ENCODE measurements at places on chromosomes 4 and X.

GRCh38 chr4:89754531-89754930 is 82.4 kb downstream of the SNCA start:
- no peak for DNase-seq

GRCh38 chrX:96907516-96908272 is 24.0 kb downstream of the RPA4 start:
- DNase-seq, result peak; percentile 31

GRCh38 chrX:84153538-84153937 is 34.5 kb downstream of the RPS6KA6 start:
- no peak for DNase-seq

- DNase-seq, result no peak
Observed at GRCh38 chr4:169062897-169063244, 52.8 kb upstream of the CBR4 start.

DNA sequence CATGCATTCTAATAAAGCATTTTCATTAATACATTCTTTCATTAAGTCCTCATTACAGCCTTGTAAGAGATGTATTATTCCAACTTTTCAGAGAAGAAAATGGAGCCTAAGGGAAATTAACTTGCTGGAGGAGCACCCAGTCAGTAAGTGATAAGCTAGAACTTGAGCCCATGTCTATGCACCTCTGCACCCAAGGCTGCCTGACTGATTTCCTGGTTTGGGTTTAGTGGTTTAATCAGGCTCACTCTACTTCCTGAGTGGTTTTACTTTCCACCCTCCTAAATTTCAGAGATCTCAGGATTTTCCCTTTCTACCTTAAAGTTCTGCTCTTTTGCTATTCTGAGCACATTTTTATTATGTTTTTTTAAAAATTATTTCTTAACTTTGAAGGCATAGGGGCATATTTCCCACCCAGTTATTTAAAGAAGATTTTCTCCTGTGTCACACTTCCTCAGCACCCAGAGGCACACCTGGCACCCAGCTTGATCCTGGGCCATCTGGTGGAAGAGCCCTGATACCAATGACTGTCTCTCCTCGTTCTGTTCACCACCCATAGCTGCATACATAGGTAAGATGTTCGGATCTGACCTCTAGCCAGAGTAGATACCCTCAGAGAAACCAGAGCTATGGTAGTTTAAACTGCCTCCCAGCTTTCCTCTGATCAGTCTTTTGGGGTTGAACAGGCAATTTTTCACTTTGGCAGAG is 10.4 kb downstream of the CORIN start:
- DNase-seq, result no peak

GRCh38 chr4:26197018-26197779 is 123.6 kb upstream of the RBPJ start:
- peak; percentile 77 for DNase-seq

- no peak for DNase-seq
Observed at GRCh38 chrX:72079607-72080006, 52.1 kb downstream of the RTL5 start.

DNA sequence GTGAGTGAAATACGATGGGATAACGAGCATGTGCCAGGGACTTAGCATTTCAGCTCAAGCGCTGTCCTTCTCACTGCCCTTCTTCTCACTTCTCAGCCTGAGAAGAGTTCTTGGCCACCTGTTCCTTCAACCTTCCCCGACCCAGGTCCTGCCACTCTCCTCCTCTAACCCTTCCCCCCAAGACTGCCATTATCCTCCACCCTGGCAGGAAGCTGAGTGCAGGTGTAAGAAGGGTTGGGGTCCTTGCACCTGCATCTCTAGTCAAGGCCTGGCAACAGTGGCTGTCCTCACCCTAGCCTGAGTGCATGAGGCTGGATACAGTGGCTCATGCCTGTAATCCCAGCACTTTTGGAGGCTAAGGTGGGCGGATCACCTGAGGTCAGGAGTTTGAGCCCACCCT is 19.9 kb upstream of the STIM2 start:
- DNase-seq, result no peak

DNA sequence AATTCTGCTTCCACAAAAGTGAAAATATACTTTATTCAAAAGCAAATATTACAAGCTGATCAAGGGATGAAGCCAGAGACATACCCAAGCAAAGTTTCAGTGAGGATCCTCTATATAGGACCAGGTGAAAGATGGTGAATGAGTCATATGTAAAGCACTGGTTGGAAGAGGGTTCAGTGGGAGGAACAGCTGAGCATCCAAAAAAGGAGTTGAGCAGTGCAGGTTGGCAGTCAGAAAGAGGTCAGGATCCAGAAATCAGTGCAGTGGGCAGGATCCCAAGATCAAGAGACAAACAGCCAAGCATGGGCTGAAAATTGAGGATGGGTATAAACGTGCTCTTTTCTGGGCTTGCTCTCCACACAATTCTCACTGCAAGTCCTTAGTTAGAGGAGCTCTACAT is 30.3 kb downstream of the OTC start:
- no peak for DNase-seq

DNA sequence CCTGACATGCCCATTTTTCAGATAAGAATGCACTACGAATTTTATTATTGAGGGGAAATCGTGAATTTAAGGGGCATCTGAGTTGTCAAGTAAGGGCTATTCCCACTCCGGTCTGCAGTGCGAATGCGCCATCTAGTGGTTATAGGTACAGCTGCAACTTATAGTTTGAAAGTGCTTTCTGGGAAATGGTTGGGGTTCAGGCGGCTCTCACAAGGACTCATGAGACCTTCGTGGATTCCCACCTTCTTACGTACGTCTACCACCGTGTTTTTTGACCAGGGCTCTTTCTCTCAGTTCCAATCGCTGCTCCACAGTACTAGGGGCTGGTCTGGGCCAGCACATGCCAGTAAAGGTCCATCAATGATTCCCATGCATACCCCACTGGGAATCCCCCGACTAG is 12.3 kb downstream of the MSL3 start:
- peak; percentile 62 for DNase-seq

DNA sequence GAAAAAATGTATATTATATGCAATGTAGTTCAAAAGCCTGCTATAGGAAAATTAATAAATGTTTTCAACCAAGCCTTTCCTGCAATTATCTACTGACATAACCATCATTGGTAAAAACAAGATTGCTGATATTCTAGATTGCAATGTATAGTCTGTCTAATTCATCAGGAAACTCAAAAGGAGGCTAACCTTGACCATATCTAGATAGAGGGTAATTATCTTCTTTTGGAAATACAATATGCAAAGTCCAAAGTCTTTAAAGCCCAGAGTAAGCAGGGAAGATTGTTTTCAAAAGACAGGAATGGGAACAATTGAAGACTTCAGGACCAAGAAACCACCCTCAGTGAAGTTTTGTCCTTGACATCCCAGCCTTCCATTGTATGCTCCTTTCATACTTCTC is 123.1 kb upstream of the GLRA2 start:
- DNase-seq, result no peak

GRCh38 chrX:3066555-3066954 is 25.3 kb downstream of the ARSF start:
- DNase-seq, result no peak

DNA sequence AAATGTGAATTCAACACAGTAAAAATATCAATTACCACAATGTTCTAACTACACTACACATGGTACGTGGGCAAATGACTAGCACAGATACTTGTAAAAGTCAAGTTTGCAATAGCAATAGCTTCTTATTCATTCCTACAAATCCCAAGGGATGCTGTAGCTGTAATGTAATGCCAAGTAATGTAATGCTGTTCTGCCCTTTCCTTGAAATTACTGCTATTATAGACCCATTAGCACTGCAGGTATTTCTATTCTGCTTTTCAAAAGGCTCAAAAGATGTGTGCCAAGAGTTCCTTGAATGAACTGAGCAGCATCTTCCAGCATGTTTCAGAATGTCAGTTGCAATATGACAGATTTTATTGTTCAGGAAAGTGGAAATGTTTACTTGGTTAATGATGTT is 129.9 kb upstream of the BANK1 start:
- no peak for DNase-seq

DNA sequence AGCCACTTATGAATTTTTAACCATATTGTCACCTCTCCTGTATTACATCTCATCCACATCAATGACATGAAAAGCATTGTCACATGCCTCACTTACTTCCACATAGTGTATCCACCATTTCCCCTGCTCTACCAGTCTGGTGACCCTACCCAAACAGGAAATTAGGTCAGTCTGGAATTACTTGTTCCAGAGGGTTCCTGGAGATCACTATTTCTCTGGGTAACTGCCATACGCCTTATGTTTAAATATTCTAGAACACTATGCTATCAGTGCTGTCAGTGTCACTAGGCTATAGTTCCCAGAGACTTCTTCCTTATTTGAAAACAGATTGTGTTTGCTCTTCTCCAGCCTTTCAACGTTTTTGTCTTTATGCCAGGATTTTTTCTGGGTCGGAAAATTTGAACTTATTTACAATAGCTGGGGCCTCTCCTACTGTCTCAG is 15.0 kb downstream of the SRPX2 start:
- DNase-seq, result no peak

GRCh38 chrX:133402830-133403625 is 12.3 kb downstream of the GPC4 start:
- no peak for DNase-seq

GRCh38 chrX:101595739-101596419 is 21.9 kb downstream of the ARMCX6 start:
- DNase-seq, result peak; percentile 59

- peak; percentile 38 for DNase-seq
Observed at GRCh38 chr4:174318829-174319764, 35.4 kb downstream of the CEP44 start.

- no peak for DNase-seq
Observed at GRCh38 chrX:141443922-141444321, 140.6 kb downstream of the SPANXA1 start.

DNA sequence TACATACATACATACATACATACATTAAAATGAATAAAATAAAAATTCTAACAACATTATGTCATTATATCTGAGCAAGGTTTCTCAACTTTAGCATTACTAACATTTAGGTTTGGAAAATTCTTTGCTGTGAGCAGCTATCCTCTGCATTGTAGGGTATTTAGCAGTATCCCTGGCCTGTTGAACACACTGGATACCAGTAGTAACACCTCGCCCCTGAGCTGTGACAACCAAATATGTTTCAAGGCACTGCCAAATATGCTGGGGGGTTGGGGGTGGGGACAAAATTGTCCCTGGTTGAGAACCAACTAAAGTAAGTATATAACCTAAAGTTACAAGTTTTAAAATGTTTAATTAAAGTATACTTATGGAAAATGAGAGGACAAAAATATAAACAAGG is 860.9 kb upstream of the FTHL17 start:
- no peak for DNase-seq

DNA sequence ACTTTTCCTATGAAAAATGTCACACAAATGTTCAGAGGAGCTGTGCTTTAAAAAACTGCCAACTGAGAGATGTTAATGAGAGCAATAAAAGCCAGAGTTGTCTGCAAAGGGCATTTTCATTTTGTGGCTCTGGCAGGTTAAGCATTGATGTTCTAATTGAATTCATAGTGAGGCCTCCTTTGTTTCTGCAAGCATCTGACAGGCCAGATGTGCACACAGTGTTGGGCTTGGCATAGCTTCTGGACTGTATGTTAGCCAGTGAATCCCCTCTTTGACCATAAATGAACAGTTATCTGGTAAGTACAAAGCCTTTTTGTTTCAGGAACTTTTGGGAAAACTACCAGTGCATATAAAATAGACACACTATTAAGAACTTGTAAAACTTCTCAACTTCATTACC is 81.9 kb downstream of the JADE3 start:
- no peak for DNase-seq

DNA sequence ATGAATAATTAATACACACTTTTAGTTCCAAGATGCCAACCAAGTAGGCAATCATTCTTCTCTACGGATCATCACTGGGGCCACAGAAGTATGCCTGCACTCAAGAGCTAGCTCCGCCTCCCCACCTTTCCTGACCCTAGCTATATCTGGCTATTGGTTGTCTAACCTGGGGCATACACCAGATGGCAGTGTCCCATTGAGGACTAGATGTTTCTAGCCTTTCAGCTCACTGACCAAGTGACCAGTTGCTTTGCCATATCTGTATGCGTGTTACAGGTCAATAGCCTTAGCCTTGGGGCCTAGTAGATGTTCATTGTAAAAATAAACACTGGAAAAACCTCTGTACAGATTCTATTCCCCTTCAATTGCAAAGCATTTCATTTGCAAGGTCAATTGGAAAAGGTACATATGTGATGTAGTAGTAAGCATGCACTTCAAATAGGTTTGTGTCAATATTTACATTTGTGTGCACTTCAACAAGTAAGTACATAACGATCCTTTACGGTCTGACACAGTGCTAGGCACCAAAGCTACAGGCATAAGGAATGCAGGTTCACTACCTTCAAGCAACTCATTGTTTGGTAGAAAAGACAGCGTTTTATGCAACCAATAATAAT is 521.7 kb downstream of the PPARGC1A start:
- no peak for DNase-seq

DNA sequence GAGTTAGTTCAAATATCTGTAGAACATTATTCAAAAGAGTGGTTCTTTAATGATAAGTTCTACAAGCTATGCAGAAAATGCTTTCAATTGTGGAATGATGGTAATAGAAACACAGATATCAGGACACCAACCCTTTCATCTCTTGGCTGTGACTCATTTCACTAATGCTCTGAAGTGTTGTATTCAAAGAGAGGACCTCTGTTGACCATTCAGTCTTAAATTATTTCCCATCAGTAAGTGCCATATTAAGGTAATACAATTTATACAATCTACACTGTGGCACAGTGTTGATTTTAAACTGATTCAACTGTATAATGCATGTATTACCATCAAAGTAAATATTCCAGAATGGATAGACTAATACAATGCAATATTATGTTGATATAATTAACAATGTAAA is 289.0 kb upstream of the ADGRL3 start:
- no peak for DNase-seq

GRCh38 chr4:55122235-55122634 is 3.2 kb downstream of the KDR start:
- no peak for DNase-seq

GRCh38 chr4:123750044-123750443 is 353.4 kb downstream of the SPRY1 start:
- DNase-seq, result peak; percentile 59

DNA sequence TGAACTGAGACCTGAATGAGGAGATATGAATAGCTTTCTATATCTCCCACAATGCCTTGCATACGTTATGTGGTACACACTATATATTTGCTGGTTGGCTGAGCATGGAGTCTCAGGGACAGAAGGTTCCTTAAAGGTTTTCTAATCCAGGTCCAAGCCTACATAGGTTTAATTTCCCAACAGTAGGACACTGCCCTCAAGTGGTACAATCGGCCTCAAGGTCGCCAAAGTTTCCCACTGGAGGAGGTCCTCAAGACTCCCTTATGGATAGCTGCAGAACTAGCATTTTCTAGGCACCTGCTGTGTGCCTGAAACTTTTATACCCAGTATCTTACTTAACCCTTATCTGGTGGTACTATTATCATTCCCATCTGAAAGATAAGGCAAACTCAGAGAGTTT is 21.0 kb upstream of the EFNB1 start:
- DNase-seq, result peak; percentile 45

DNA sequence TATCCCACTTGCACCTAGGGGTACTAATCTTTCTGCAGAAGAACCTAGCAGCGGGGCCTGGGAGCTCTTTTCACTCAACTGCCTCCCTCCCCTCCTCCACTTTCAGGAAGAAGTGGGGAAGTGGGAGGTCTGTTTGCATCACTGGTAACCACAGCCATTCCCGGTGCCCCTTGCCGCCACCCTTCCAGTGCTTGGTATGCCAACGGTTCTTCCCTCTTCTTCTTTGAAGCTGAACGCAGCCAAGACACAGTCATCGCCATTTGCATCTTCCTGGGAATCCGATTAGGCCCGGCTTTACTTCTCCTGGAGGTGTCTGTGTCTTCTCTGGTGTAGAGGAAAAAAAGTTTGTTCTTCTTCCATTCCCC is 47.2 kb upstream of the RBPJ start:
- DNase-seq, result no peak

Measured in muscle of back (tissue), 13 donors.